ENCODE measurements at places on chromosomes 5 and 9. TPM values are rescaled to one million over a fixed set of nuclear protein-coding genes. Genes with fewer than 3 reads are reported as not detected.

Gene SLC12A7
- total RNA-seq = 1.8 TPM

Gene PTGES2
- total RNA-seq = 137 TPM

GRCh38 chr5:153896701-153897100 is 142.0 kb downstream of the FAM114A2 start:
- DNase-seq = no peak

Gene CKMT2
- total RNA-seq = not detected

GRCh38 chr5:115179394-115180164 is 9.9 kb upstream of the TRIM36 start:
- no peak for DNase-seq

DNA sequence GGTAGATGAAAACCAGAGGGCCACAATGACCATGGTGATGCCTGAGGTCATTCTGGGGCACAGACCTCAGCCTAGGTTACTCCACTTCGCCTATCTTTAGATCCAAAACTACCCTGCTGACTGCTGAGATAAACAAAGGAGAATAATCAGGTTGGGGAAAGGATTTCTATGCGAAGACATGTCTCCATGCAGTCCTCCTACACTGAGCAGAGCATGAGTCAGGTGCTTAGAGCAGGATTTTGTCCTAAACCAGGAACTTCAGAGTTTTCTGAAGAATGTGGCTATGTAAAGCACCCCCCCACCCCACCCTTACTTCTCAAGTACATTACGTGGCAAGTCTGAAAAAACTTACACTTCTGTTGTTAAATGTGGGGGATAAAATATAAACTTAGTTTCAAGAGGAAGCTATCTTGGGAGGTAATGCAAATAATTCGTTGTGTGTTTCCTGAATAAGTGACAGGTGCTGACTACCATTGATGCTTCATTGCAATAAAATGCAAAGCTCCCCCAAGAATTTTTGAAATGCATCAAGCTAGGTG is 19.4 kb downstream of the PDCD1LG2 start:
- no peak for DNase-seq
